ENCODE measurements at places on chromosomes 1 and 21.

DNA sequence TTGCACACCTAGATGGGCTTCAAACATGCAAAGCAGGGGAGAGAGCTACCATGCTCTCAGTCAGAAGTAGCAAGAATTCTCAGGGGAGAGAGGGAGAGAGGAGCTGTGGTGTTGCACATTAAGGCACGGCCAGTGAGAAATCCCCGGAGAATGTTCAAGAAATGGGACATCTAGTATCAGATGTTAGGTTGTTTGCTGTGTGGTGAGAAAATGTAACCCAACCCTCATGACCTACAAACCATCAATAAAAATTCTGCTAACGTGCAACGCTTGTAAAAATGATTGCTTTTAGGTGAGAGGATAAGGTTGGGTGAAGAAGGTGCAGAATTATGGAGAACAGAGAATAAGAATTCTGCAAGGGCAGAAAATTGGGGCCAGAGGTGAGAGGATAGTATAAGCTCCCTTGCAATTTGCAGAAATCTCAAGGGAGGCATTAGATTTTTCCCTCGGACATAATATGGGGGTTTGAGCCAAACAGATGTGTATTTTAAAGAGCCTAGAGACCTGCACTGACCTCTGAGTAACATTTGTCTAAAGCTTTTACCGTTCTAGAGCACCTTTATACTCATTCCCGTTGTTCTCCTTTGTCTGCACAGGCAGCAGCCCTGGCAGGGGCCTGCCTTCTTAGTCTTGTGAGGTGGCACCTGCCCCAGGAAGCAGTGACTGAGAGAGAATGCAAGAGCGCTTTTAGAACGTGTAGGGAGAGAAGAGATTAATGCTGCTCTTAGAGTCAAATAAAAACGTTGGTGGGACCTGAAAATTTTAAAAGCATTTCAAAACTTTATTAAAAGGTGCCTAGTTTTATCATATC, 25.4 kb upstream of the KIAA0040 start:
- DNase-seq = no peak

- DNase-seq = peak; percentile 40
These were observed 5.1 kb upstream of the SSR2 start for GRCh38 chr1:156025876-156026275.

GRCh38 chr1:180360333-180361075, 130.4 kb downstream of the LHX4 start:
- DNase-seq = no peak

DNA sequence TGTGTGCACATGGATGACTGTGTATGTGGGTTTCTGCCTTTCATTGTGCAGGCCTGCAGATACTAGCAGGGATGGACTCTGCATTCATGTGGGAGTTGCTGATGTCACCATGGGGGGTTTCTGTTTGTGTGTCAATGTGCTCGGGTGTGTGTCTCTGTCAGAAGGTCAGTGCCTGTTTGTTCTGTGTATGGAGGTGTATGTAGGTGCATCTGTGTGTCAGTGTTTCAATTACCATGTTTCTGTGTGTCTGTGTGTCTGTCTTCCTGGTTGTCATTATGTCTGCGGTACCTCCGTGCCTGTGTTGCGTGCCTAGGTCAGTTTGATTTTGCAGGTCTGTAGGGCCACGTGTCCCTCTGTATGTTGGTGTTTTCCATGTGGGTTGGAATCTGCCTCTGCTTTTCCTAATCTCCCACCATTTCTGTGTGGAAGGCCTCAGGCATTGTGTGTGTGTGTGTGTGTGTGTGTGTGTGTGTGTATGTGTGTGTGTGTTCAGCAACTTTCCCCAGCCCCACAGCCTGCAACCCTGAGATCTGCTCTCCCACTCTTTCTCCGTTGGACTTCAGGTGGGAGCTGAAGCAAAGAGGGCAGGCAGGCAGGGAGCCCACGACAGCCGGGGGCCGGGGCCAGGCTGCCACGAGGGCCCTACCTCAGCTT, 36.7 kb upstream of the WASF2 start:
- DNase-seq = no peak

- no peak for DNase-seq
These were observed 296.5 kb downstream of the SIPA1L2 start for GRCh38 chr1:232333419-232333767.

DNA sequence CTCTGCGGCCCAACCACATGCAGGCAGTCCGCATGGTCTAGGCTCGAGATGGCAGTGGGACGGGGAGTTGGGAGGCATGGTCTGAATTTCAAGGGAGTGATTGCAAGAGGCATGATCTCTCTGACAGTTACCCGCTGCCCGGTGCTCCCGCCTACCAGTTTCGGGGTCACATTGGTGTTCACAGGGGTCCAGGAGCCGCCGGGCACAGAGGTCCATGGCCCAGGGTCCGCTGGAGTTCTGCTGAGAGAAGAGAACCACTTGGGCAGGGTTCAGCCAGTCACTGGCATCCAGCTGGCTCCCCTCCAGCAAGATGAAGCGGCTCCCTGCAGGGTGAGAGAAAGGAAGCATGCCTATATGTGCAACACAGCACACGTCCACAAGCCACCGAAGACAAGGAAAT, 141.3 kb downstream of the ASTN1 start:
- DNase-seq = no peak

- DNase-seq = peak; percentile 48
These were observed 40.4 kb downstream of the DAP3 start for GRCh38 chr1:155729031-155729898.

DNA sequence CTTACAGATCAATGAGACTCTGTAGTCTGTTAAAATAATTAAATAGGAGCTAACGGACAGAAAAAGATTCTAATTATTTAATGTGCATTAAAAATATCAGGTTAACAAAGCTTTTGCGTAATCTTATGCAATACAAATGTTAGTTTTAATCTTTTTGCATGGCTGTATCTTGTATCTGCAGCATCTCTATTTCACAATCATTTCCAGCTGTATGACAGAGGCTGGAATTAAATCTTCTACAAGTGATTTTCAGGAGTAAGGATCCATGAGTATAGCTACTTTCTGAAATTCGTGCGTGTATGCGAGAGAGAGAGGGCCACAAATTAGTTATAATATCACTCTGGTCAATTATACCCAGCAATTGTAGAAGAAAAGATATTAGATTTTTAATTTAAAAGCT, 1446.8 kb downstream of the NCAM2 start:
- DNase-seq = no peak

DNA sequence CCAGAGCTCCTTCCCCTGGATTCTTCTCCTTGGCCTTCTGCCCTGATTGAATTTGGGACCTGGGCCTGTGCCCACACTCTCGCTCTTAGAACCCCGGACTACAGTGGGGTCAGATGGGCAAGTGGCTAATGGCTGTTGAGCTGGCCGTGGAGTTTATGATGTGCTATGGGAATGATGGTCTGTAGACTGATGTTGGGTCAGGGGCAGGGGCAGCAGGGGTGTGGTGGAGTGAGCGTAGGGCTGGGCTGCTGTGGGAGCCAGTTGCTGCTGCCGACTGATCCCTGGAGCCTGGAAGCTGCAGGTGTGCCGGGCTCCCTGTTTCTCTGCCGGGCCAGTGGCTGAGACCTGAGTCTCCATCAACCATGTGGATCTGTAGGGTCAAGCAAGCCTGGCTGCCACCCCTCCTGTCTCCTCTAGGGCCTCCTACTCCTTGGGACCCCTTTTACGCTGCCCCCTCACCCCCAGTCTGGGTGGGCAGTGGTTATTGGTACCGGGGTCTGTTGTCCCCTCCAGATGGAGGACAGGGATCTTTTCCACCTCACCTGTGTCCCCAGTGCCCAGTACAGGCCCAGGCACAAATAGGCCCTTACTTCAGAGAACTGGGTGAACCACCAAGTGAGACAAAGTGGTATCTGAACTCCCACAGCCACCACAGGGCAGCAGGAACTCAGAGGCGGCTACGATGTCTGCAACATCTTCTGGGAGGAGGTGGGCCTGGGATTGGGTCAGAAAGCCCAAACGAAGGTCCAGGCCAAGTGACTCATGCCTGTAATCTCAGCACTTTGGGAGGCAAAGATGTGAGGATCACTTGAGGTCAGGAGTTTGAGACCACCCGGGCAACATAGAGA, 5.1 kb downstream of the PODN start:
- DNase-seq = no peak

DNA sequence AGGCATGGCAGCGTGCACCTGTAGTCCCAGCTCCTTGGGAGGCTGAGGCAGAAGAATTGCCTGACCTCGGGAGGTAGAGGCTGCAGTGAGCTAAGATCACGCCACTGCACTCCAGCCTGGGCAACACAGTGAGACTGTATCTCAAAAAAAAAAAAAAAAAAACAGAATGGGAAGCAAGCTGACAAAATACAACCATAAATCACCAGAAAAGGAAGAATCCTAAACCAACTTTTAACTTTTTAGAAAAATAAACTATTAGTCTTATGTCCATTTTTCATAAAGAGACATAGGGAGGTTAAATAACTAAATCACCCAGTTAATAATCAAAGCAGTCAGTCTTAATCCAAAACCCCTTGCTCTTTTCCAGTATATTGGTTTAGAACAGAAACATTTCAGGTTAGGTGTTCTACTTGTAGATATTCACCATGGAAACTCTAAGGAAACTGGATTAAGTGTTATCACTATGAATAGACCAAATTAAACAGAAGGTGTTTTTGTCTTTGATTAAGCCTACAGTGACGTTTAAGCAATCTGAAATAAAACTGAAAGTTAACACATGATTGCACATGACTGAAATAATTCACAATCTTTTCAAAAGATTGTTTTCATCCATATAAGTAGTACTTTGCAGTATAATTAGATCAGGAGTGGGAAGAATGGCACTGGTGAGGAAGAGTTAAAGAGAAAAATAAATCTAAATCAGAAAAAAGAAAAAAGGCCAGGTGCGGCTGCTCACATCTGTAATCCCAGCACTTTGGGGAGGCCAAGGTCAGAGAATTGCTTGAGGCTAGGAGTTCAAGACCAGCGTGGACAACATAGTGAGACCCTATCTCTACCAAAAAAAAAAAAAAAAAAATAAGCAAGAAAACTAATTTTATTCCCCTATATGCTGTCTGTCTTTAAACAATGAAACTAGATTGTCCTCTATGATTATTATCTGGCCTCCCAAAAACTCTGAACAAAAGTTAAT, 9.6 kb downstream of the CDC42BPA start:
- no peak for DNase-seq

- DNase-seq = peak; percentile 33
These were observed 1.4 kb downstream of the NUCKS1 start for GRCh38 chr1:205748403-205749233.

DNA sequence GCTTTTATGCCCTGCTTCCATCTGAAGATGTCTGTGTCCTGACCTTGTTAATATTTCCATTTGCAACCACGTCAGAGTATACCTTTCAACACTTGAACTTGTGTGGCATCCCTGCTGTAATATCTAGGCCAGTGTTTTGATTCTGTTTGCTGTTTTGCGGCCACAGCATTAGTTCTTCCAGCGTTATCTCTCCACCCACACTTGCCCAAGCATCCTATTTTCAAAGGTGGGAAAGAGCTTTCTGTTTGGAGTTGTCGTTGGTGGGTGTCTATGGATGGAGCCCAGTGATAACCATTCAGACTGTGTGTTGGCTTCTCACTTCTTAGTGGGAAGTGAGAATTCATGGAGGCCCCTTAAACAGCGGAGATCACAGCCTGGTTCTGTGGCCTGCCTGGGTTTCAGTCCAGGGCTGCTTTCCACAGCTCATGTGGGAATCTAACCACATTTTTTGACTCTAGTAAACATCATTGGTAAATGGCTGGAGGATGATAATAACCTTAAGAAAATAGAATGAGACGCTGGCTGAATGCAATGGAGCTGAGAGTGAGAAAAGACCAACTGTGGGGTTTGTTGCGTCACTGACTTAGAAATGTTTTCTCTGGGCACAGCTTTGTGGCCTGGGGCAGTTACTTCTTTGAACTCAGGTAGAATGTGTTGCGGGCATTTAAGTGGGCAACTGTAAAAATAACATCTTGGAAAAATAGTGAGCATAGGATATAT, 7.6 kb downstream of the TENT5C start:
- DNase-seq = no peak

DNA sequence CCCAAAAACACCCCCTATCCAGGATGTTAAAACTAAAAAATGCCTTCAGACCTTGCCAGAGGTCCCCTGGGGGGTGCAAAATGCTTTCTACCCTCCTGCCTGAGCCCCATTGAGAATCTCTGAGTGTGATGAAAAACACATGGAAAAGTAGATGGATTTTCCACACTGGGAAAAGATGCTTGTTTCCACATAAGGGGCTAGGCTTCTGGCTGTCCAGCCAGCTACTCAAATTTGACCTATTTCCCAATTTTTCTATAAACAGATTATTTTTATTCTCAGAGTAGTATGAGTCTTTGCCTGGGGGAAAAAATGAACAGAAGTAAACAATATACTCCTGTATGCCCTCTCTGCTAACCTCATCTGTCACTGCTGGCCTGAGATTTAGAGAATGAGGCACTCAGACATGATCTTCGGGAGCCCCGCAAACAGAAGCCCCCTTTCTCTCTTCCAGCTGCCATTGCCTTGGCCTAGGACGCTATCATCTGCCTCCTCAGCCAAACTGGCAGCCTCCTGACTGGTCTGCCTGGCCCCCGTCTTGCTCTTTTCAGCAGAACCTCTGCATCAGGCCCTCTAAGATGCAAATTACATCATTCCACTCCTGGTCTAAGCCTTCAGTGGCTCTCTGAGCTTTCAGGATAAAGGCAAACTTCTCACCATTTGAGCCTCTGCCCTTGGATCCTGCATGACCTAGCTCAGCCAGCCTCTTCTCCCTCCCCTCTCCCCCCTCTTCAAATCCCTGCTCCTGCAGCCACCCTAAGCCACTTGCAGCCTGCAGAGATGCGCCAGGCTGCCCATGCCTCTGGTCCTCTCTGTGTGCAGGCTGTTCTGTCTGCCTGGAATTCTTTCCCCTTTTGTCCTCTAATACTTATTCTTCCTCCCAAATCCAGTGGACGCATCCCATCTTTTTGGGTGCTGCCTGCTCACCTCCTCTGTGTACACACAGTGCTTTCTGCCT, 39.7 kb upstream of the TMEM125 start:
- DNase-seq = no peak
